Esophagus squamous epithelium (tissue), 5 donors: ENCODE measurements at places on chromosomes 7 and 10.

DNA sequence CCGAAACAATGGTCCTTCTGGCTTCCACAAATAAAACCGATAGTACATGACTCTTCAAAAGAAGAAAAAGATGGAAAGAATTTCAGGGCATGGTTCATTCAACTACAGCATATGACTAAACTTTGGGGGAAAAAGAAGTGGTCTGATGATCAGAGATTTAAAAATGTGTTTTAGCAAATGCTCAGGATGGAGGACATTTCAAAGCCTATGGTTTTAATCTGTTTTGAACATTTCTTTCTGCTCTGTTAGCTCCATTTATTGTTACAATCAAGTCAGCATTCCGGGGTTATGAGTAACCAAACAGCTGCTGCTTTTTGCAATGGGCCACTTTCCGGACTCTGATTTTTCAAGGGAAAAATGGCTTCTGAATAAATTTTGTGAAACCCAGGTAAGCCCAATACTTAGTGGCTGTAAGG, 142.4 kb downstream of the CUBN start:
- DNase-seq, result no peak

DNA sequence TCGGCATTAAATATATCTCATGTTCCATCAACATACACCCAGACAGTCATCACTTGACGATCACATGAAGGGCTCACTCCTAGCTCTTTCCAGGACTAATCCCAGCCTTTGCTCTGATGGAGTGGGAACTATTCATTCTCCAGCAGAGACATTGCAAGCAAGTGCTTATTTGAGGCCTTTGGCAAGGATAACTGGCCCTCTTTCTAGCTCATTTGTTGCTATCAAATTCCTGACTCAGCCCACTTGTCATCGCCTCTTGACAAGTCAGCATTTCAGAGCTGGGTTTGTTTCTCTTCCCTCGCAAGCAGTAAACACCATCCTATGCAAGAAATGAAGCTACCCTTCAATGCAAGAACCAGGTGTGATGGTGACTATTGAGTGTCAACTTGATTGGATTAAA, 1165.7 kb upstream of the AUTS2 start:
- no peak for DNase-seq

DNA sequence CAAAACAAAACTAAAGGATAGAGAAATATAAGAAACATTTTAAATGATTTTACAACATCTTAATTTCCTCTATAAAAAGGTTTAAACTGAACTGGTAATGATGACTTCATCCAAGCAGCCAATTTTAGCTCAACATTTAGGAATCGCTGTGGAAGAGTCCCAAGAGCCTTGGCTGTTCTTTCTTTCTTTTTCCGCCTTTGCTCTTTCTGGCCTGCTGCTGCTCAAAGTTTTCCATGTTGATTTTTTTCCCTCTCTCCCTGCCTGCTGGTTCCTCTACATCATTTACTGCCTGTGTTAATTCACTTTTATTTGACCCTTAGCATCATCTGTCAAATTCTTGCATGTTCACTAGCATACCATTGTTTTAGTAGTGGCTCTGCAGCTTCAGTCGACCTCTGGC, 146.9 kb downstream of the EVX1 start:
- no peak for DNase-seq

DNA sequence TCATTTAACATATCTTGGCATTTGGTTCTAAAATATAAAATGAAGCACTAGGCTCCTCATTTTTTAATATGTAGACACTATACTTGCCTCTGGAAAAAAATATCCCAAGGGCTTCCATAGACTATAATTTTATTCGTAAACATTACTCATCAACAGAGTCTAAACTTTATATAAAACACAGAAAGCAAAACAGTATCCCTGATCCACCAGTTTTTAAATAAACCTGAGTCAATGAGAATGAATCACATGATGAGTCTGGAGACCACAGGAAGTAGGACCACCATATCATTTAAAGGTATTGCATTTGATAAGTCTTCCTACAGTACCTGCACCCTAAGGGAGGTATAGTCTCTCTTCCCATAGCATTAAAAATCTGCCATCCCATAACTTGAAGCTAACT, 228.0 kb downstream of the DGKI start:
- DNase-seq, result no peak

GRCh38 chr7:97025130-97025499, 484 bp upstream of the DLX5 start:
- DNase-seq, result no peak

- DNase-seq, result no peak
Measured at GRCh38 chr10:50931948-50932431, 46.6 kb upstream of the A1CF start.

DNA sequence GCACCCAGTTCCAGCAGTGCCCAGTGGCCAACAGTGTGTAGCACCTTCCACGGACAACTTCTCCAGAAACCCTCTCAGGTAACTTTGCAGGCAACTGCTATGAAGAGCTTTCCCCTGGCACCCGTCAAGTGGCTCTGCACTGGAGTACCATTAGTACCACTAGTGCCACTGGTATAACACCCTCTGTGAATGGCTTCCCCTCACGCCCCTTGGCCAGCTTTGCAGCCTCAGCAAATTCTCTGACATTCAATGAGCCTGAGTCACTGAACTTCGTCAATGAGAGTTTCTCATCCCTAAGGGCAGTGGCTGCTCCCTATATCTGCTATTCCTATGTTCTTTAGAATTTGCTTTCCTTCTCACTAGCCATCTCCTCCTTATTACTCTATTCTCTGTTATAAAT, 7.6 kb upstream of the HERPUD2 start:
- DNase-seq, result no peak

- DNase-seq, result no peak
Measured at GRCh38 chr7:115582956-115583355, 447.6 kb downstream of the TFEC start.

GRCh38 chr10:118851062-118852035, 96.6 kb upstream of the CACUL1 start:
- no peak for DNase-seq

- DNase-seq, result no peak
Measured at GRCh38 chr10:119003572-119004289, 25.8 kb upstream of the NANOS1 start.

GRCh38 chr10:5812283-5813090, 747 bp downstream of the GDI2 start:
- no peak for DNase-seq

GRCh38 chr7:127557803-127558202, 27.6 kb downstream of the GCC1 start:
- DNase-seq, result no peak

GRCh38 chr7:99050971-99051370, 92.9 kb downstream of the SMURF1 start:
- DNase-seq, result no peak

DNA sequence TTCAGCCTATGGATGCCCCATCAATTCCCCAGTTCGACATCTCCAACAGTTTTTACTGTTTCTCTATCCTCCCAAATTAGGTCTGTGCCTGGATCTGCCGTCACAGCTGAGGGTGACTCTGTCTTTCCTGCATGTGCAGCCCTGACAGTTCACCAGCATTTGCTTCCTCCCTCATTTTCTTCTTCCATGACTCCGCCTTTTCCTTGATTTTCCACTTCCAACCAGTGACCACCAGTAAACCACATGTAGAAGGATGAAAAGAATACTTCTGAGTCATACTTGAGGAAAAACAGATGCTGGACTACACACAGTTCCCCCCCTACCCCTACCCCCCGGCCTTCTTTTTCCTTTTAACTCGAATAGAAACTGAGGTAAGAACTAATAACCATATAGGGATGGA, 311.8 kb upstream of the POM121L12 start:
- no peak for DNase-seq

- DNase-seq, result no peak
Measured at GRCh38 chr10:86721232-86721631, 35.2 kb upstream of the BMPR1A start.

DNA sequence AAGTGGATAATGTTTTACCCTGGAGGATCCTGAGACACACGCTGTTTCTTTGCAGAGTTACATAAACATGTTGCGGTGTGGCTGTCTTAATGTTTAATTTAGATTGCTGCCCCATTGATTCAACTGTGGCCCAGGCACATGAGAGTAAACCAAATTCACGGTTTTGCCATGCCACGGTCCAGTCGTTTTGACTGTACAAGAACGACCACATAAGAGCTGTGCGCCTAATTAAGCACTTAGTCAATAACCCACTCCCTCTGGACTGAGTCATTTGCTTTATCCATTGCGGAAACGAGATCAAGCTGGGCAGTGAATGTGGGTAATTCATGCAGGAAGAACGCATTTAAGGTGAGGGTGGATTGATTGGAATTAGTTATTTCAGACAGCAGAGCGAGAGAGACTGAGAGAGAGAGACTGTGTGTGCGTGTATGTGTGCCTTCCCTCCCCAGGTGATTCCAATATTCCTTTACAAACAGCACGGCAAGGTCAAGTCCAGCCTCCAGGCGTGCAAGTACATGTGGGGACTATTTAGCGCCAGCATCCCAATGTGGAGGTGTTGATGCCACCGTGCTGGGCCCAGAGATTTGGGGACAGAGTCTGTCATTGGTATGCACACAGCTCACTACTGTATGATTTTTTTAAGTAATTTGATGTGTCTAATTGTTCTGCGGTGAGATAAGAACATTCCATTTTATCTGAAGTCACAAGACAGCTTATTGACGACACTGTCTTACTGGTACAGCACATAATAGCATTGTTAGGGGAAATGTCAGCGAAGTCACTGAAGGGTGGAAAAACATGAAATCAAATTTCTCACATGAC, 8.4 kb upstream of the TEX36 start:
- no peak for DNase-seq

DNA sequence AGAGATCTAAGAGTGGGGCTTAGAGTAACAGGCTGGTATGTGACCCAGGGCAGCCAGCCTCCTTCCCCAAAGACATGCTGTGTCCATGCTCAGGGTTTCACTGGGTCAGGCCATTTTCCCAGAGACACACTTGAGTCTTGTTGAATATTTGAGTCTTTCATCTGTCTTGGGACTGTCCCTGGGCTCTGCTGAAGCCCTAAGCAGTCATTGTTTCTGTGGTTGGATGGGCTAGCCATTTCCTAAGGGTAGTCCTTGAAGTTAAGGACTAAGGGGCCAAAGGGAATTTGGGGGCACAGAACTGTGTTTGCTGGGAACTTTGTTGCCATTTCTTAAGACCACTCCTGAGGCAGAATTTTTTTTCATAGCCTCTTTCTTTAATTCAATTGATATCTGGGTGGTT, 98.4 kb upstream of the SAMD8 start:
- no peak for DNase-seq

- no peak for DNase-seq
Measured at GRCh38 chr7:7694542-7694941, 23.9 kb downstream of the RPA3 start.

- no peak for DNase-seq
Measured at GRCh38 chr7:38905056-38905759, 3.8 kb downstream of the VPS41 start.

- no peak for DNase-seq
Measured at GRCh38 chr10:11810313-11810766, 12.8 kb upstream of the PROSER2 start.

GRCh38 chr7:154644366-154644765, 358.6 kb downstream of the PAXIP1 start:
- no peak for DNase-seq

DNA sequence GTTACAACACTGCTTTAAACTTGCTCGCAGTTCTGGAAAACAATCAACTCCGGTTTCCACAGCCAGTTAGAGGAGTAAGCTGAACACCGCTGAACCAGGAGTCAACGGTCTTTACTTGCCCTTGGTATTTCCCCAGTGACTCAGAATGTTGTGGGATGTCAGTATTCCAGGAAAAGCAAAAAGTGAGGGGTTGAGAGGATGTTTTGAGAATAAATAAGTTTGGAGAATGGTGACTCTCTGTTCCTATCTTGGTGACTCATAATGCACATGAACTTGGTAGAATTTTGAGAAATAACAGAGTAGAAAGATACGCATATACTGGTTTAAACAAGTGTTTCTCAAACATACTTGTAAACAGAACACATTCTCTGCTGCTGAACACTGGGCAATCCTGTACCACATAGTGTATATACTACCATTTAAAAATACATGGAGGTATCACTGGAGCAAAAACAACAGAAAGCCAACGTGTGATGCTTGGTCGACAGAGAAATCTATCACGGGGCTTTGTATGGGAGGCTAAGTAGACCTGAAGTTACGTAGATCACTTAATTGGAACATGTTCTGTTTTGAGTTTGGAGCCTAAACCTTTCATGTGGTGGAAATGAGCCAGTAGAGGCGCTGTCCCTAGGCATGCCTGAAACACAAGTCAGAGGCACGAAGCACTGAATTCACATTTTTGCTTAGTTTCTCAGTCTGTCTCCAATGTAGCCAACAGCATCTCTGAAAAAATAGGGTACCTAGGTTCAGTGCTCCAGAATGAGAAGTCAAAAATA, 534.3 kb downstream of the PARD3 start:
- DNase-seq, result no peak

GRCh38 chr7:117230276-117231046, 92.4 kb downstream of the WNT2 start:
- DNase-seq, result no peak

- DNase-seq, result no peak
Measured at GRCh38 chr7:142482891-142483658, 225.2 kb upstream of the PRSS58 start.

GRCh38 chr10:57579926-57580325, 687.8 kb downstream of the IPMK start:
- no peak for DNase-seq

GRCh38 chr7:26556061-26556881, 264.6 kb downstream of the SNX10 start:
- DNase-seq, result no peak

GRCh38 chr10:15486404-15486803, 115.3 kb upstream of the FAM171A1 start:
- DNase-seq, result no peak

DNA sequence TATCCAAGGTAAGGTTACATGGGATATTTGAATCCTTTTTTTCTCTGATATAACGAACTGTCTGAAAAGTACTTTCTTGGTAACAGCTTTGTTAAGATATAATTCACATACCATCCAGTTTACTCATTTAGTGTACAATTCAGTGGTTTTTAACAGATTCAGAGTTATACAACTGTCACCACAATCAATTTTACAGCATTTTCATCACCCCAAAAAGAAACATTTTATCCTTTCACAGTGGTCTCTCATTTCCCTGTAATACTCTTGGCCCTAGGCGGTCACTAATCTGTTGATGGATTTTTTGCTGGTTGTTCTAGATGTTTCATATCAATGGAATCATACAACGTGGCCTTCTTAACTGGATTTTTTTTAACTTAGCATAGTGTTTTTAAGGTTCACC, 91.6 kb downstream of the GLCCI1 start:
- no peak for DNase-seq

- no peak for DNase-seq
Measured at GRCh38 chr10:32065856-32066255, 9.6 kb upstream of the KIF5B start.

- DNase-seq, result no peak
Measured at GRCh38 chr10:70785190-70785589, at the start of gene TBATA. Gene TBATA, minus strand, starts transcription at chr10:70785377. Its CDS starts 1,998 bp downstream, at chr10:70783379.
